ENCODE measurements at places on chromosomes 7 and 10.

DNA sequence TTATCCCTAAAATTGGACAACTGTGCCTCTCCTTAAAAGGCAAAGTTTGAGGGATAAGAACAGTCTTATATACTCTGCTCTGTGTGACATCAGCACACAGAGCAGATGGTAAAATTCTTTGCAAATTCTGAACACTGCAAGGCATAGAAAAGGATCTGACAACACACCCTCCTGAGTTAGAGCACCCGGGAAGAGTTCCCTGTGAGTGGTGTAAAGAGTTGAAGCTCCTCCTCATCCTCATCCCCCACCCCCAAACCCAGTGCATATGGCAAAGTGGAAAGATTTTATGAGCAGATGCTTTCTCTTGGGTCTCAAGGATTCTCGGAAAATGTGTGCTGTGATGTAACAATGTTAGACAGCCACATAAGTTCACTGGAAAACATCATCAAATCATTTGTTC, 40.0 kb upstream of the DGKI start:
- DNase-seq = no peak

DNA sequence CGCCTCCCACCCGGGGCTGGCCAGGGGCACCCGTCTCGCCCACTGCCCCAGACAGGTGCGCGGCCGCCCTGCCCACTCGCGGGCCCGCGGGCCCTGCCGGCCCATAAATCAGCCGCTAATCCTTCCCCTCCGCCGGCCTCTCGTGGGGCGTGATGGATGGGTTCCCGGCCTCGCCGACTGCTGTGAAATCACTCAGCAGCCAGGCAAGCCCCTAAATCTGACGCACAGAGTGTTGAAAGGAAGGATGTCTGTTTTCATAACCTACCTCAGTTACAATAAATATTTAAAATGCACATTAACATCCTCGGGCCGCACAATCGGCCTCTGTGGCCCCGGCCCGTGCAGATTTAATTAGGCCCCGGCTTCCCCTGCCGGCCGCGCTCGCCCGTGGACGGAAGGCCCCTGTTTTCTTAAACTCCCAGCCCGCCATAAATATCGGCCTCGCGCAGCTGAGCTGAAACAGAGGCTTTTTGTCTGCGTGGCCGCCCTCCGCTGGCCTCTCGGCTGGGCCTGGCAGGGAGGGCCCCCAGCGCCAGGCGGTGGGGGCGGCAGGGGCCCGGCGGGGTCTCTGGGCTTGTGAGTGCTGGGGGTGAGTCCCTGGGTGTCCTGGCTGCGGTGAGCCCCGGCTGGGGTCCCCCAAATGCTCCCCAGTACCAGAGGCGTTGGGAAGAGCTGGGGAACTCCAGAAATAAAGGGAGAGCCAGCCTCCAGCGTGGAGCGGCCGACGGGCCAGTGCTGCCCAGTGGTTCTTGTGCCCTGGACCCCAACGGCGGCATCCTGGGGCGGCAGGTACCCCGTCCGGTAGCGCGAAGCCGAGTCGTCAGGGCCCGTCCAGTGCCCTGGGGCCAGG, 90.7 kb downstream of the UNCX start:
- no peak for DNase-seq

DNA sequence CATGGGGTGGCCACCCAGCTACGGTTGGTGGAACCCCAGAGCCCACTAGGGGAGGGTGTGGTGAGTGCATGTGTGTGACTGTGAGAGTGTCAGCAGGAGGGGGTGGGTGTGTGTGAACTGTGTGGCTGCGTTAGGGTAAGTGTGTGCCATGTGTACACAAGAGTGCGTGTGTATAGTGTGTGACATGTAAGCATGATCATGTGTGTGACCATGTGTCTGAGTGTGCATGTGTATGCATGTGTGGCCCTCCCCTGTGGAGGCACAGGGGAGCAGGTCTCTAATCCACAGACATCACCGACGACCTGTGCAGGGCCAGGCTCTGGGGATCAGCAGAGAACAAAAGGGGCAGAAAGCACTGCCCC, 3.5 kb upstream of the CFAP46 start:
- DNase-seq = no peak

DNA sequence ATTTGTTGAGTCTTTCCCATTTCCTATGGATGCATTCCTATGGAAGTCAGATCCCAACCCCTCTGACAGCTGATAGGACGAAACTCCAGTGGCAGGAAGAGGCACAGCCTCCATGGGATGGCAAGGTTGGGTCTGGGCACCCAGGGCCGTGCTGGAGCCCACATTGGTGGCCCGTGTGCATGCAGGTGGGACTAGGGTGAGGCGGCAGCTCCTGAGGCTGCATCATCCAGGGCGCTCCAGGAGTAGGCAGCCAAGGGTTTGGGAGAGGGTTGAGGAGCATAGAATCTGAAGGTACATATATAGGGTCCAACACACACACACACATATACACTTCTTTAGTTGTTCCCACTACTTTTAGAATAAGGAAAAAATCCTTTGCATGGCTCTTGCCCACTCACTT, 81.4 kb upstream of the BMPER start:
- DNase-seq = no peak

- DNase-seq = no peak
These were observed 143.1 kb upstream of the CDCA7L start for GRCh38 chr7:22088827-22089226.

- DNase-seq = no peak
These were observed 171.5 kb downstream of the ZMYND11 start for GRCh38 chr10:306675-307185.

- no peak for DNase-seq
These were observed 65.9 kb upstream of the DDC start for GRCh38 chr7:50631100-50631499.

DNA sequence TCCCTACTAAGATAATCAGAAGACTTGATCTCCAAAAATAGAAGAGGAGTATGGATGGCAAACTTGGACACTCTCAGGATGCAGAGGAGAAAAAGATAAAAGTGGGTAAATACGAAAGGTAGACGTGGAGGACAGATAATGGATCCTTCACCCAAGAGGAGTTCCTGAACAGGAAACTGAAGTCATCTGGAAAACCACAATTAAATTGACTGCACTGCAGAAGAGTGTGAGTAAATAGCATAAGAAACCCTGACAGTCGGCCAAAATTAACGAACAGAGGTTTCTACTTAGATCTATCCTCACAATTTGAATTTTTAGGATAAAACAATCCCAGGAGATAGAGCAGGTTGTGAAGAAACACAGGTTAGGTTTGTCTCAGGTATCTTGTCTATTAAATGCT, 70.5 kb downstream of the SDK1 start:
- no peak for DNase-seq

GRCh38 chr7:92854501-92855238, 18.3 kb upstream of the CDK6 start:
- DNase-seq = no peak

DNA sequence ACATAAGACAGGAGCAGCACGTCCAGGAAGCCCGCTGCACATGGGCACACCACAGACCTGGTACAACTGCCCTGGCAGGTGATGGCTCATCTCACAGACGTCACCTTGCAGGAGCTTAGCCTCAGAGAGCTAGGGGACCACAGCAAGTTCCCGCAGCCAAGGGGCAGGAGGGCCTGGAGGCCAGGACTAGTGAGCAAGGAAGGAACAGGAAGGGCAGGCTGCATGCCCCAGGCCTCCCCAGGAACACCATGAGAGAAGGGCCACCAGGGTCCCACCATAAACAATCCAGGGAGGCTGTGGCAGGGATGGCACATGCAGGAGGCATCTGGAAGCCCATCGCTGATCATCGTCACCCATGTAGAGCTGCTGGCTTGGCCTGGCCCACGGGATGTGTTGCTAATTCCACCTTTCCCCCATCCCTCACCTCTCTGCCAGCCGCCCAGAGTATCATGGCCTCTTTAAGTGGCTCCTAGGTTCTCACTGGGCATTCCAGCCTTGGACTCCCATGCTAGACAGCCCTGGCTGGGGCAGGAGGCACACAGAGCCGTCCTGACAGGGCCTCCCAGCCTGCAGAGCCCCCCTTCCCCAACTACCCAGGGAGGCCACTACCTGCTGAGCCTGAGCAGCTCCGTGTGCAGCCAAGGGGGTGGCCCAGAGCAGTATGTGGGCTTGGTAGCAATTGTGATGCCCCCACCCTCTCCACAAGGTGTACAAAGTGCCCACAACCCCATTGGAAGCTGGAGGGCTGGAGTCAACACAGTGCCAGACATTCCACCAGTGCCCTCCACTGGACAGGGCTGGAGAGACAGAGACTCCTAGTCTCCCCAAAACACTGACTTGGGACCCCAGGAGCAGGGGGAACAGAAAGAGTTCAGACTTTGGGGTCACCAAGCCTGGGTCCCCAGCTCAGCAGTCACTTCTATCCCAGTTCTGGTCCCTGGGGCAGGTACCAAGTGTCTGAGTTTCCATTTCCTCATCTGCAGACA, 35.5 kb downstream of the GRID1 start:
- no peak for DNase-seq

GRCh38 chr10:110458266-110458920, 39.3 kb upstream of the DUSP5 start:
- no peak for DNase-seq

- DNase-seq = no peak
These were observed 124.6 kb upstream of the ZNF479 start for GRCh38 chr7:57256637-57257375.

GRCh38 chr10:79068562-79069324, at the start of gene ZMIZ1:
ZMIZ1 (plus strand) TSS chr10:79068966; CDS start chr10:79201633, 132,667 bp downstream.
- peak; percentile 85 for DNase-seq

GRCh38 chr7:116697761-116698160, 25.8 kb downstream of the MET start:
- DNase-seq = no peak

GRCh38 chr10:75294031-75294437, 58.3 kb upstream of the COMTD1 start:
- DNase-seq = no peak

DNA sequence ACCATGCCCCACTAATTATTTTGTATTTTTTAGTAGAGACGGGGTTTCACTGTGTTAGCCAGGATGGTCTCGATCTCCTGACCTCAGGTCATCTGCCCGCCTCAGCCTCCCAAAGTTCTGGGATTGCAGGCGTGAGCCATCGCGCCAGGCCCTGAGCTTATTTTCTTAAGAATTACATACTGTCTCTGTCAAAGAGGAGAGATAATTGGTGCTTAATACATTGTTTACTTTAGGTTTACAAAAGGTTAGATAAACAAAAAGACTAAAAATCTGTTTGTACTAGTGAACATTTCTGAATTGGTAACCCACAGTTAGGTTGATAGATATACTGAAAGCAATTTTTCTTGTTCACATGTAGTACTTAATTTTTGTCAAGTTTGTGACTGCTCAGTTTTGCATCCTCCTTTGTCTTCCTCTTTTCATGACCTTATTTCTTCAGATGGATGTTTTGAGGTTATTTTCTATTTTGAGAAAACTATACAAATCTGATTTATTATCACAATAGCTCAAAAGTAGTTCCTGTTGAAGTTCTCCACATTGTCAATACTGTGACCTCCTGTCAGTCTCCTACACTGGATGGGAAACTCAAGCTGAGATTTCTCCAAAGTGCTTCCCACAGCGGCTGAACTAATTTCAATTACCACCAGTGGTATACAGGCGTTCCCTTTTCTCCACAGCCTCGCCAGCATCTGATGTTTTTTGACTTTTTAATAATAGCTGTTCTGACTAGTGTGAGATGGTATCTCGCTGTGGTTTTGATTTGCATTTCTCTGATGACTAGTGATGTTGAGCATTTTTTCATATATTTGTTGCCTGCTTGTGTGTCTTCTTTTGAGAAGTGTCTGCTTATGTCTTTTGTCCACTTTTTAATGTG, 22.5 kb downstream of the HHEX start:
- DNase-seq = no peak

DNA sequence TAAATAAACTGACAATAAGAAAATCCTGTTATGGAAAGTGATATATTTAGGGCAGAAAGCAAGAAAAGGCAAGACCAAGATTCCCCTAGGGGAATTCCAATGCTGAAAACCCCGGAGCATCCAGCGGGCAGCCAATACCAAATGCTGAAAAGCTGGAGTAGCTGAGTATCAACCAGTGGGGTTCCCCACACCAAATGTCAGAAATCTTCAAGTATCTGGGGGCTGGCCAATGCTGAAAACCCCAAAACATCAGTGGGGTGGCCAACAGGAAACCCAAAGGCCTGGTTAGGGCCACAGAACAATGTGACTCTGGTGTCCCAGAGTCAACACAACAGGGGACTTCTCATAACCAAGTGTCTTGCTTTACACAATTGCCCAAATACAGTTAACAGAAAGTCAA, 271.8 kb upstream of the CACNA2D1 start:
- DNase-seq = no peak

DNA sequence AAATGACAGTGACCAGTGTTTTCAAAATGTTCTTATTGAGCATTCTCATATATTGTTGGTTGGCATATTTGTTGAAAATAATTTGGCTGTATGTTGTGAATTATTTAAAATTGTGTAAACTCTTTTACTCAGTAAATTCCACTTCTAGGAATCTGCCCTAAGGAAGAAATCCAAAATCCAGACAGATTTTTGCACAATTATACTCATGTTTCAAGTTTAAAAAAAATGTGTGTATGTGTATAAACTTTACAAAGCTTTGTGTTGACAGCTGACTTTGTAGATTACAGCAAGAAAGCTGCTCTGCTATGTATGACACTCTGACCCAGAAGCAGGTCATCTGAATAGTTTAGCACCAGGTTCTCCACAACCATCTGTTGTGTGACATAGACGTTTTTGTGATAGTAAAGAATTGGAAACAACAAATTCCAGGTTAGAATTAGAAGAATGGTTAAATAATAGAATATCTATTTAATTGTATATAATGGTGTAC, 21.6 kb downstream of the KIFBP start:
- DNase-seq = no peak

- DNase-seq = no peak
These were observed 25.9 kb upstream of the GALNT11 start for GRCh38 chr7:151999424-152000090.

- DNase-seq = no peak
These were observed 1.5 kb downstream of the NIPSNAP2 start for GRCh38 chr7:55965805-55966421.

- DNase-seq = no peak
These were observed 295.9 kb downstream of the PLXNA4 start for GRCh38 chr7:132280335-132280734.

DNA sequence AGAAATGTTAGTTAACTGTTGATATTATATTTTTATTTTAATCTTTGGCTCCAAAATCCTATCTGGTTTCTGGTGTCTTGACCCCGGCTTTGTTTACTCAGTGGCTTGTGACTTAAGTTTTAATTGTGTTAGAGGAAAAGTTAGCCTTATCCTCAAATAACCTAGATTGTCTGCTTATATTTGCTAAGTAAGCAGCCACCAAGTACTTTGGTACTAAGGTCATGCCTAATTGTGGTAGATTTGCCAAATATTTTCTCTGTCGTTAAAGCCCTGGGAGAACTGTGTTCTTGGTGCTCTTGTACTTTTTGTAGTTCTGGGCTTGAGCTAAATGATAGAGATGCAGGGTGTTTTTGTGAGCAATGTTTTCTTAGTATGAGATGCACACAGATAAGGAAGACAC, 34.8 kb downstream of the GPR158 start:
- DNase-seq = peak; percentile 15
